ENCODE measurements at places on chromosomes 5 and 9.

- DNase-seq, result no peak
Observed at GRCh38 chr5:166926138-166926537, 1365.3 kb upstream of the WWC1 start.

- DNase-seq, result no peak
Observed at GRCh38 chr5:17370651-17371050, 127.4 kb upstream of the TAF11L2 start.

- DNase-seq, result no peak
Observed at GRCh38 chr5:1853531-1853930, 29.2 kb downstream of the IRX4 start.

DNA sequence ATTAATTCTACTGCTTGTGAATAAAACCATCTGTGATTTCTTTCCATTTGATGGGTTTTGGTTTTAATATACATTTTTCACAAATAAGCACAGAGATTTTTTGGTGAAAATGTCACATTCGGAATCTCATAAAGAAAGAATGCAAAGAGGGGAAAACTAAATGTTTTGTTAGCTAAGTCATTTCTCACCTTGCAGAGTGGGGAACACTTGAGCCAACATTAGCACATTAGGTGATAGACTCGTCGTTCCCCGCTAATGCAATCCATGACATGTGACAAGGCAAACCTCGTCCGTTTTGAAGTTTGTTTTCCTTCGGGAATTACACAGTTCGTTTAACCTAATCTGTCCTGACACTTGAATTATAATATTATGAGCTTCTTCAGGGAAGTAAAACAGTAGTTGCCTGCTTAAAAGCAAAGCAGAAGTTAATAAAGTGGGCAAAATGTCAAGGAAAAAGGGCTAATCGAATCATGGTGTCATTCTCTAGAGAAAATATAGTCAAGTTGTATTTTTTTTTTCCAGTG lies 95.8 kb upstream of the LMX1B start:
- no peak for DNase-seq

GRCh38 chr5:160297776-160298175 lies 14.6 kb downstream of the CCNJL start:
- no peak for DNase-seq

DNA sequence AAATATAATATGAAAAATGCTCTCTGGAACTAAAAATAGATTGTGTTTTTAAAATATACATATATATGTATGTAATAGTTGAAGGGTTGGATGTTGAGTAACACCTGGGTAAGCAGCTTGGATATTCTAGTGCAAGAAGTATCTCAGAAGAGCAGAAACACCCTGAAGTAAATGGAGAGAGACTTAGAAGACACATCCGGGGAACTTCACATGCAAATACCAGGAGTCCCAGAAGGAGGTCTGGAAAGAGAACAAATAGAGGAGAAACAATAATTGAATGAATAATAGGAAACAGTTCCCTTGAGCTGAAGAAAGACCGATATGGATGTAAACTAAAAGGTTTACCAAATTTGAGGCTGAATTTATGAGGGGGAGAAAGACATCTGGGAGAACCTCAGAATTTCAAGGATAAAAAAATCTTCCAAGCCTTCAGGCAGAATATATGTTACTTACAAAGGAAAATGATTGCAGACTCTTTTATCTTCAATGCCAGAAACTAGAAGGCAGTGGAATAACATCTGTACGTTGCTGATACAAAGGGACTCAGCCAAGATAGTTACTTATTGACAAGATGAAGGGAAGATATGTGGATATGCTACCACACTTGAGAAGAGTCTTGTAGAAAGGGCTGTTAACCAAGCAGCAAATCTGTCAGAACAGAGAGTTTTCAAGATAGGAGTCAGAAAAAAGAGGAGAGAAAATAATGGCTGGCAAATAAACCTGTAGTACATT lies 42.7 kb downstream of the HSDL2 start:
- DNase-seq, result no peak

DNA sequence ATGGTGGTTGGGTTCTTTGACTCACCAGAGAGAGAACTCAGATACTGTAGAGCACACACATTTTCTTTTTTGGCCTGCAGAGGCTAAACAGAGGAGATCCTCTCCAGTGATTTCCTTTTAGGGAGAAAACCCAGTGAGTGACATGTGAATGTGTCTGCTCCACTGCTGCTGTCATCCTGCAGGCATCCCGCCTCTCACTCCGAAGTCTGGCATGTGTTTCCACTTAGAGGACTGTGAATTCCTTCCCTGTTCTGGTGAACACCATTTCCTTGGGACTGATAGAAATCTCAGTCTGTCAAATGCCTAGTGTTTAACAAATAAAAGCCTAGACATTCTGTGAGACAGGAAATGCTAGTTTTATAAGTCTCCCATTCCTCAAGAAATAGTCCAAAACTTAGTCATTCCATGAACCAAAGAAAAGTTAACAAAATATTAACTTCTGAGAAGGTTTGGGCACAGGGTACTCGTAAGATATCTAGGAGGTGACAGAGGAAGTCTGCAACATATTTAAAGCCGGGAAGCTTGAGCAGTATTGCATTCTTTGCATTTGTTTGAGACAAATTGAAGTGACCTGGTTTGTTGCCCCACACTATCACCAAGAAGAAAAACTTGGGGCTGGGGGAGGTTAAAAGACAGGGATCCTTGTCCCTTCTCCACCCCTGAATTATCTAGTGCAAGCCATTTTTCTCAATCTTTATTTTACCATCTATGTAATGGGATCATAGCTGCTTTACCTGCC lies 74.9 kb upstream of the NIPAL4 start:
- no peak for DNase-seq

GRCh38 chr5:74660140-74660539 lies 19.6 kb upstream of the ENC1 start:
- DNase-seq, result no peak

GRCh38 chr9:112869917-112870316 lies 20.8 kb downstream of the SLC46A2 start:
- no peak for DNase-seq

GRCh38 chr9:15512204-15512603 lies 1.4 kb upstream of the PSIP1 start:
- DNase-seq, result no peak

- no peak for DNase-seq
Observed at GRCh38 chr5:178436326-178436940, 153.8 kb downstream of the COL23A1 start.

DNA sequence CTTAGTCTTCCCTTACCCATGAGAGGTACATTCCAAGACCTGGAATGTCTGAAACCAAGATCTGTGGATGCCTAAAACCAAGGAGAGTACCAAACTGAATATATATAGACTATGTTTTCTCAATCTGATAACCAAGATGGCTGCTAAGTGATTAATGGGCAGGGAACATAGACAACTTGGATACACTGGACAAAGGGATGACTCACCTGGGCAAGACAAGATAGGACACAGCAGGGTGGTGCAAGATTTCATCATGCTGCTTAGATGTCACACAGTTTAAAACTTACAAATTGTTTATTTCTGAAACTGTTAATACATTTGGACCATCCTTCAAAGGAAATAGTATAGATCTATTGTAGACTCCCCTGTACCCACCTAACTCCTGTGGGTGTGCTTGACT lies 130.9 kb downstream of the HTR1A start:
- no peak for DNase-seq

GRCh38 chr5:73654819-73655318 lies 28.9 kb downstream of the ARHGEF28 start:
- DNase-seq, result no peak

GRCh38 chr5:133129289-133129688 lies 77.5 kb downstream of the HSPA4 start:
- no peak for DNase-seq

DNA sequence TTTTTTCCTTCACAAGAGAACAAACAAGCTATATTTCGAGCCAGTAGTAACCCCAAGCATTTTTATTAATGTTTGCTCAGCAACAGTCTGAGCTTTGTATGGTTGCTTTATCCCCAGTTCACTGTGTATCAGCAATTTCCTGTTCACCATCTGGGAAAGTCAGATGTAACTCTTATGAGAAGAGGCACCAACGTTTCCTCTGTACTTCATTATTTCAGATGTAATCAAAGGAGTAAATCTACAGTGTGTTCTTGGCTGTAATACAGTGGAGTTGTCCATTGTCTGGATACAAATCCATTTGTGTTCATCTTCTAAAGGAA lies 340.2 kb downstream of the ARRDC3 start:
- DNase-seq, result no peak

DNA sequence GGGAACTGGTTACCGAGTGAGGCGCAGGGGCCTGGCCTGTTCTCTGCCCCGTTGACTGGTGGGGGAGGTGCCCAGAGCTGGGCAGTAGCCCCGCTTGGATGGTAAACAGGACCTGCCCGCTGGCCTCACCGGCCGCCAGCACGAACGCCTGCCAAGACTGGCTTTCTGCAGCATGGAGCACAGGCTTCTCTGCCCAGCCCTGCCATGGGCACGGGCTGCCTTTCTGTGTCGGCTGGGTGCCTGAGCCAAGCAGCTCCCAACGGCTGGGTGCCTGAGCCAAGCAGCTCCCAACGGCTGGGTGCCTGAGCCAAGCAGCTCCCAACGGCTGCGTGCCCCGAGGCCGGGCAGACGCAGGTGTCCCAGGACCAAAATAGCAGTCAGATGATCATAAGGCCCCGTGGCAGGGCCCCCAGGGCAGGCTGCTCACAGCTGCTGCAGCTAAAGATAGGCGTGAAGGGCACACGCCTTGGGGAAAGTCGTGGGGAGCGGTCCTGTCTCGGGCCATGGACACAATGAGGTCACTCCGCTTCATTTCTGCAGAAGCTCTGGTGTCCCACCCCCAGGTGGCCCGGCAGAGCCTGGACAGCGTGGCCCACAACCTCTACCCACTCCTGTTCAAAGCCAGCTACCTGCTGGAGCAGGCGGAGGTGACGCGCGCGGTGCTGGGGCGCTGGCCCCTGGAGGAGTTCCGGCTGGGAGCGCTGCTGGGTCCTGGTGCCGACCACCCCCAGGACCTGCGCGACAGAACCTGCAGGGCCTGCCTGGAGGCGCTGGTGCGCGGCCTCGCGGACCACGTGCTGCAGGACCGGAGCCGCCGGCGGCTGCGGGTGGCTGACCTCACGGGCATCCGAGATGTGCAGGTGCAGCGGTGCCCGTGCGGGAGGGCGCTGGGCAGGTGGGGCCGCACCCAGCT lies at the start of gene LRRC14B:
Gene LRRC14B (plus strand): TSS at position 460 of the 913 bp plus-strand sequence. CDS start 44 bp downstream, at position 504.
- DNase-seq, result no peak

DNA sequence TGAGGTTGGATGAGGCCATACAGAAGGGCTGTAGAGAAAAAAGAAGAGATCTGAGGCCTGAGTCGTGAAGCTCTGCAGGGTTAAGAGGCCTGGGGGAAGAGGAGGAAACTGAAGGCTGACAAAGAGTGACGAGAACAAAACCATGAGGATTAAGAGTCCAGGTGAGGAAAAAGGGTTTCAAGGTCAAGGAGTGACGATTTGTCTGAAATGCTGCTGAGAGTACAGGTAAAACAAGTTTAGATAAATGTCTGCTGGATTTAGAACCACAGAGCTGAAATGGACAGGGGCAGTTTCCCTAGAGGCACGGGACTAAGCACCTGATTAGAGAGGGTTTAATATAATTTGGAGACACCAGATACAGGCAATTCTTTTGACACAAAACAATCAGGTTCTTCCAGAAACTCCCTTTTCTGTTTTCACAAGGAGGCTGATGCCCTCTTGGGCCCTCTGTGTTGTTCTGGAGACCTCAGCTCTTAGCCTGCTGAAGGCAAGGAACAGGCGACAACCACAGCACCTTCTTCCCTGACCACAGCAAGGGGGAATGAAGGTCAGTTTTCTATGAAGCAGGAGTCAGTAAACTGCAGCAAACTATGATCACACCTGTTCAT lies 14.6 kb upstream of the GCNT1 start:
- DNase-seq, result no peak

DNA sequence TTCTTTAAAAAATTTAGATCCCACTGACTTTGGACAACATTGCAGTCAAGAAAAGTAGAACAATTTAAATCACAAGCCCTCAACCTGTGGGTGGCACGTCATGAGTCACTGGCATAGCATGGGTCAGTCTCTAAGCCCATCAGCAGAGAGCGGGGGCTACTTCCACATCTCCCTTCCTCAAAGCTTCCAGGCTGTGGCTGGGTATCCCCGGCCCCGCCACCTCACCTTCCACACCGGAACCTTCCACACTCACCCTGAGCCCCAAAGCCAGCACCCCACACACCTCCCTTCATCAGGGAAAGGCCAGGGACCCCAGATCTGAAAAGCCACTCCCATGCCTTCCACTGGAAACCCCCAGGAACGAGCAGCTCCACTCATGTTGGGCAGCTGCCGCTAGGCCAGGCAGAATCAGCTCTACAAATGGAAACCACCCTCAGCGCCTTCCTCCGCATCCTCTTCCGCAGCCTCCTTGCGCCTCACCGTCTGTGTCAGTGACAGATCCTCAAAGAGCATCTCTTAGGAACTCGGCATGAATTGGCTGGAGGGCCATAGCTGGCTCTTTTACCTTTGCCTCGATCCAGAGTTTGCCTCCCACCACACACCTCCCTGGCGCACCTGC lies 156.5 kb downstream of the ERCC6L2 start:
- DNase-seq, result no peak

DNA sequence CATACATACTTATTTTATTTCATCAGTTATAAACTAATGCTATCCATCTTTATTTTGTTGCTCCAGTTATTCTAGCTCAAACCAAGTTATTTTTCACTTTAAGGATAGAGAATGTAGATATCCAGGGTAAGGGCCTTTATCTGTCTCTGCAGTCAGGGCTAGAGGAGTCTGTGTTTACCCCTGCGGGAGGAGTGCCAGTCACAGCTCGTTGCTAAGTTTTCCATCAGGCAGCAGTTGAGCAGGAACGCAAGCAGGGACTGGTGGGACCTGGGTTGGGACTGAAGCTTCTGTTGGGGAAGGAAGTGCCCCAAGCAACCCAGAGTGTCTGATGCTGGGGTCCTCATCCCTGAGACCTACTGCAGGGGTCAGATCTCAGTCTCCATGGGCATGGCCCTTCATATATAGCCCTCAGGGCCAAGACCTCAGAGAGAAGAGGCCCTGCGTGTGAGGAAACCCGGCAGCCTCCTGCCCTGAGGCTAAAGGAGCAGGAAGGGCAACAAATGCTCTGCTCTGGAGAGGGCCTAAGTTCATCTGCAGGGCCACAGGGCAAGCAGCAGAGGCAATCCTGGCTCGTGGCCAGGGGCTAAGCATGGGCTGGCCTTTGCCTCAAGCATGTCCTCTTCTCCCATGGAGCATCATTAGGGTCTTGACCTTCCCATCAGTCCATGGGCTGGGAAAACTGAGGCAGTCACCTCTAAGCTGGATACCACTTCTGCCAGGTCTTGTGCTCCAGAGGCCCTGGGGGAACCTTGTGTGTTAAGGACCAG lies 6.6 kb downstream of the SLC22A4 start:
- DNase-seq, result no peak

DNA sequence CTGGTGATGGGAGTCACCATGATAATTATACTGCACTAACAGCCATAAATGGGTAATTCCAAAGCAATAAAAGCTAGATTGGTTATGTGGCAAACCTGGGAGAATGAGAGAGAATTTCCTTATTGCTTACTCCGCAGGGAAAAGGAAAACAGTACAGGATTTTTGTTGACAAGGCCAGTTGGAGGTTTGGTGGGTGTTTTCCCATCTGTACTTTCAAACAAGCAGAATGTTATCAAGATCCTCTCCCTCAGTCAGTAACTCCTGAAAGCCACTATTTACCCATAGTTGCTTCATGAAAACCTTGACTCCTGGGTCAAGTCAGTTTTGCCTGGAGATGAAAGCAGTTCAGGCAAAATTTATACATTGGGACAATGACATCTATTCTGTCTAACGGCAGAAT lies 26.4 kb downstream of the IL9 start:
- no peak for DNase-seq

- DNase-seq, result no peak
Observed at GRCh38 chr9:2628919-2629318, 7.3 kb downstream of the VLDLR start.

All from stimulated activated CD4-positive, alpha-beta T cell treated with anti-CD3 and anti-CD28 coated beads, TNF-alpha, amount 100 ng/mL, for 48 hours (primary cell).